ENCODE measurements at places on chromosomes 1 and 21.

GRCh38 chr1:182388392-182389134 is 3.0 kb downstream of the GLUL start:
- no peak for DNase-seq

DNA sequence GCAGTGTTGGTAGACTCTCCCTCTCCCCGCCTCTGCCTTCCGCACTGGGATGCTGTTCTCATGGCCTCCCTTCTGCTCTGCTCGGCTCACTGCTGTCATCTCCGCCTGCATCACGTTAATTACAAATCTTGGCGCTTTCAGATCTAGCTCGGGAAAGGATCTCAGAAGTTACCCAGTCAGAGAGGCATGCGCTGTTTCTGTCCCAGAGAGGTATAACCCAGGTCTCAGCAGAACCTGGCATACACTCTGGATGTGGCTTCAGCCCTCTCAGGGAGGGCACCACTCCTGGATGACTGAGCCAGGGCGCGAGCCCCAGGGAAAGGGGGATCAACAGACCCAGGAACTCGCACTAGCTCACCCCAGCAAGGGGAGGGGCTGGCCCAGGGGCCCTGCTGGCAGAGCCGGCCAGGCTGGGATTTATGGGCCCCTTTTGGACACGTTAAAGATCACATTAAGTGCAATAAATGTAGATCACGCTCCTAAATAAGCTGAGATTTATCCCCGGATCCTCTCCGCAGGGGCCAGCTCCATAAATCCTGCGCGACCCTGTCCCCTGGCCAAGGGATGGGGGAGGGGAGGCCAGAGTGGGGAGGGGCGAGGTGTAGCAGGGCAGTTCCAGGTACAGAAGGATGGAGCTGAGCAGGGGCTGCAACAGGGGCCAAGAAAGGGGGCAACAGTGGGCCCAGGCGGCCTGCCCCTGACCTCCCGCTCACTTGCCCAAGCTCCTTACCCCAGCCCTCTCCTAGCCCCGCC is 101.3 kb upstream of the ZBTB40 start:
- no peak for DNase-seq

- no peak for DNase-seq
Observed at GRCh38 chr1:231803353-231803752, 176.8 kb downstream of the DISC1 start.

DNA sequence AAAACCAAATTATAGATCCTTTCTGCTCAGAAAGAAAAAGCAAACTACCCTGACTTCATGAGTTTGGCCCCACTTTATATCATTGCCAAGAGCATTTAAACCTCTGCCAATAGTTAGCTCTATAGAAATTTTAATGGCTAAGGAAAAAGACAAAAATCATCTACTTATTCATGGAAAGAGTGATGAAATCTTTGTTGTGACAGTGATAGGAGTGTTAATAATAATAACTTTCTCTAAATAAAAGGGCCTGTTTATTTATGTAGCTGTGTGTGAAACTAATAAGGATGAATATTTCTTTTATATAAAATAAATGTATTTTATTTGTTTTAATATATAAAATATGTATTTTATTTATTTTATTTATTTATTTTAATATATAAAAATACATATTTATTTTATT is 6.4 kb downstream of the CHODL start:
- DNase-seq, result no peak

DNA sequence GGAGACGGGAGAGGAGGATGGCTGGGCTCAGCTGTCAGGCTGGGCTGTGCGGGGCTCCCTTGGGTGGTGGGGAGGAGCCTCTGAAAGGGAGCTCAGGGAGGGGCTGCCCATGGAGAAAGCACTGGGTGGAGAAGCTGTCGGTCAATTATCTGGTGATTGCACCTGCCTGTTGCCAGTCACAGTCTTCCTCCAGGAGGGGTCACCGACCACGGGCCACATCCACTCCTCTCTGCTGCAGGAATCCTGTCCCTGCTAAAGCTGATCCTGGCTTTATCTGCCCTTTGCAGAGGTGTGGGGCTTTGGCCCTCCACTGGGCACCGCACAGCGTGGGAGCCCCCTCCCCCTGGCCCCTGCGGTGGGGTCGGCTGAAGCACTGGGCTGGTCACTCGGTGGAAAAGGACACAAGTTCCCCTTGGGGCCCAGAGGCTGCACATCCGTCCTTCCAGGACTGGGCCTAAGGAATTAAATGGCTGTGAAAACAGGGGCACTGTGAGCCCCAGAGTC is 21.8 kb upstream of the COL18A1 start:
- DNase-seq, result no peak

DNA sequence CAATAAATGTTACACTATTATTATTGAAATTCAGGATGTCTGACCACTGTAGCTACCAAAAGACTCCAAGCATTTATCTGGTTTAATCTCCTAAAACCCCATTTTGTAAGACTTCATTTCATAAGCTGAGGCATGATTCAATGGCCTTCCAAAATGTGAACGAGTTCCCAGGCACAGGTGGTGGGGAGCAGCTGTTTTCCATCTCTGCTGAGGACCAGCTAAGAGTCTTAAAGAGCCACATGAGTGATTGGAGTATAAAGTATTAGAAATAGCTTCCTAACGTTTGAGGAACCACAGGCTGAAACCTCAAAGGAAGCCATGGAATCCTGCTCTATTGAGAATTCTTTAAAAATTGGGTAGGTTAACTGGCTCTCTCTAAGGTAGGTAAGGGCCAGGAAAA is 44.9 kb downstream of the SEC16B start:
- DNase-seq, result no peak

- no peak for DNase-seq
Observed at GRCh38 chr1:35923791-35924221, 7.1 kb upstream of the AGO3 start.

GRCh38 chr1:244815600-244816099 is 19.8 kb upstream of the COX20 start:
- no peak for DNase-seq

Data from NCI-H526 (cell line).